Stimulated activated CD4-positive, alpha-beta T cell treated with anti-CD3 and anti-CD28 coated beads, TNF-alpha, amount 100 ng/mL, for 1 hour (primary cell): ENCODE measurements at places on chromosomes 12 and 14.

DNA sequence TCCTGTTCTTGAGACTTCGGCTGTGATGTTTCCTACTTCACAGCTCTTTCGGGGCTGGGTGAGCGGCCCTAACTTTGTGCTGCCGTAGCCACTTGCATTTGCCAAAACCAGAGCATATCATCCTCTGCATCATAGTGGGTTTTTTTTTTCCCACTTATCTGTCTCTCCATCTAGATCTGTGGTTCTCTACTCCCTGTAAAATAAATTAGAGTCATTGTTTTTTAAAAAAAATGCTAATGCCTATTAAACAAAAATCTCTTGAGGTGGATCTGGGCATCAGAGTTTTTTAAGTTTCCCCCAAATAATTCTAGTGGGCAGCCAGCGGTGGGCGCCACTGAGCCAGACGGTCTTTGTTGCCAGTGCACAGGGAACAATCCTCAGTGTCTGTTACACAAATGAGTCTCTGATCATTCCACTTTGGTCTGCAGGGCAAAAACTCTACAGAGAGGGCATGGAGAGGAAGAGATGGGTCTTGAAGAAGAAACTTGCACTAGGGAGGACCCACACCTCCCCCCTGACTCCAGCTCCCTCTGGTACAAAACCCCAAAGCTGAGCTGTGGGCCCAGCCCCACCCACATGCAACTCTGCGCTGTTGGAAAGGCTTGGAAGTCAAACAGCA is 62.4 kb upstream of the BCL2L14 start:
- no peak for DNase-seq

GRCh38 chr14:75005357-75005756 is 2.6 kb downstream of the EIF2B2 start:
- no peak for DNase-seq

- DNase-seq = no peak
Observed at GRCh38 chr12:31406345-31406744, 80.4 kb upstream of the SINHCAF start.

- DNase-seq = no peak
Observed at GRCh38 chr12:77406219-77406905, 341.0 kb upstream of the E2F7 start.

- DNase-seq = no peak
Observed at GRCh38 chr12:109999983-110000505, 814 bp downstream of the ANKRD13A start.

DNA sequence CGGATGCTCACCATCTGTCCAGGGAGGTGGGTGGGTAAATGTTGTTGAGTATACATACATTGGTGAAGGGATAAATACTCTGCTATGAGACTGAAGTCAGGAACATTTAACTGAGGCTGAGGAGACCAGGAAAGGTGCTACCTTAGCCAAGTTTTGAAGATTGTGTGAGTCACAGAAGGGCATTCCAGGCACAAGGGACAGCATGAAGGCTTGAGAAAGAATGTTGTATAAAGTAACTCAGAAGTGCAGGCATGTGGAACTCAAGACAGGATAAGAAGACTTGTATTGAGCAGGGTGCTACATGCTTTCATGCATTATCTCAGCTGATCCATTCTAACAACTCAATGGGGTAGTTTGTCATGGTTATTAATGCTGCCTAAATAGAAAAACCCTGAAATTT is 112.7 kb downstream of the IPO8 start:
- DNase-seq = no peak
